ENCODE measurements at places on chromosomes 3 and 15.

GRCh38 chr3:37243820-37244748 lies 69.7 kb upstream of the LRRFIP2 start:
- DNase-seq = peak; percentile 94

- DNase-seq = no peak
Observed at GRCh38 chr15:57570994-57571393, 20.7 kb upstream of the MYZAP start.

DNA sequence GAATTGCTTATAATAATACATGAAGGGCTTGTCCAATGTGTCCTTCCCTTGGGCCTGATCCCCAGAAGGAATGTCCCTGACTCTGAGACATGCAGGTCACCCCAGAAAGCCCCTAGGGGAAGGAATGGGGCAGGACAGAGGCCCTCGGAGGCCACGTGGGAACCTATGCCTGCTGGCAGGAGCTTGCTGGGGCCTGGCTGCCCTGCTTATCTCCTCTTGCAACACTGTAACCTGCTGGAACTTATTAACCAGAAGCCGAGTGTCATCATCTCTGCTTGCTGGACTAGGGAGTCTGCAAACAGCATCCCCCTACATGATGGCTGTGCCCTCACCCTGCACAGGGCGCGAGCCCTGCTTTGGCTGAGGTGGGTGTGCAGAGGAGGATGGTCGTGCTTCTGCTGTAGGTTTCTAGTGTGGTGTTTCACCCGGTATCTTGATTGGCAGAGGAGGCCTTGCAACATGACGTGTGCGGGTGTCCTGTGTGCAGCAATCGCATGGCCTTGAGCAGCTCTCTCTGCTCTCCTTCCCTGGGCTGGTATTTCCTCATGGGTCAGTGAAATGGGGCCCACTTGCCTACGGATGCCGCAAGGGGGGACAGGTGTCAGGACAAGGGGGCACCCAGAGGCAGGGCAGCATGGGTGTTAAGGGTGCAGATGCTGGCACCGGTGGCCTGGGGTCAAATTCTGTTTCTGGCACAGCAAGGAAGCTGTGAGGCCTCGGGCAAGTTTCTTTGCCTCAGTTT lies 5.0 kb downstream of the CHST13 start:
- DNase-seq = no peak

GRCh38 chr3:14535616-14536015 lies 4.5 kb downstream of the GRIP2 start:
- no peak for DNase-seq

DNA sequence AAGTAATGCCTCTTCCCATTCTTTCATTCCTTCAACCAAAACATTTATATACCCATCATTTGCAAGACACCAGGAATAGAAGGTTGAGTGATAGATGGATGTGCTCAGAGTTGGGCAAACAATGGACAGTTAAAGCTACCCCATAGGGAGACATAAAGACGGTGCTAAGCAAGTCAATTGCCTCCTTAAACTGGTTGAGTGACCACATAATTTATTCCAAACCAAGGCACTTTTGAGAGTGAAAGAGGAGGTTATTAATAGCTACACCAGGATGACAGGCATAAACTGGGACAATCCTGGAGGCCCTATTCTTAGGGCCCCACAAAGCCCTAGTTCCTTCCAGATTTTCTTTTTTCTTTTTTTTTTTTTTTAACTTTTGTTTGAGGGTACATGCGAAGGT lies 21.4 kb upstream of the DYNC1LI1 start:
- DNase-seq = no peak

DNA sequence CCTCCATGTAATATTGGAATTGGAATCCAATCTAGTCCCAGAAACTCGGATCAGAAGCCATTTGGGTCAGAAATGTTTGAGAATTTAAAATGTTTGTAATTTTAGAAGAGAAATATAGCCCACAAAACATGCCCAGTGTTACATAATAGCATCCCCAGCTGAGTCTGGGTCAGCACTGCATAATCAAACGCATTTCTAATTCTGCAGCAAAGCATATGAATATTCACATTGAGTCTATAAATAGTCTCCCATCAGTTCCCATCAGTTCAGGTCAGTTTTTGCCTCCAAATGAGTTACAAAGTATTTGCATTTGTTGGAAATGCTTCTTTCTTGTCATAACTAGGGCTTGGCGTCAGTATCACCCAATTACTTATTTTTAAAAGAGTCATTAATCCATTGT lies 383.1 kb downstream of the IL5RA start:
- DNase-seq = no peak

- DNase-seq = no peak
Observed at GRCh38 chr3:54714035-54714434, 213.8 kb downstream of the LRTM1 start.

DNA sequence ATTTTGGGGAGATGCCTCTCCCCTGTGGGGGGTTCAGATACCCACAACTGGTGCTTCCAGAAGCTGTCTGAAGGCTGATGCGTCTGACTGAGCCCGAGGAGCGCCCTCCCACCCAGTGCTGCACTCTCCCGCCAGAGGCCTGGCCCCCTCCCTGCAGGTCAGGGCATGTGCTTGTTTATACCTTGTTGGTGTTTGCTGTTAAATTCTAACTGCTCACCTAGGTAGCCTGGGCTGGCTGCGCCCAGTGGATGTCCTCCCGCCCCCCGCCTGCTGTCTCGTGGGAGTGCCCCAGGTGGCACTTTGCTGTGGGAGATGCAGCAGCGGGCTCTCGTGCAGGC lies 12.9 kb downstream of the KLF13 start:
- no peak for DNase-seq

GRCh38 chr3:149258298-149258697 lies 36.7 kb upstream of the CP start:
- no peak for DNase-seq

- DNase-seq = no peak
Observed at GRCh38 chr3:64235605-64236004, 10.3 kb upstream of the PRICKLE2 start.

- no peak for DNase-seq
Observed at GRCh38 chr15:75808563-75808962, 34.7 kb upstream of the UBE2Q2 start.

- DNase-seq = no peak
Observed at GRCh38 chr15:65376767-65377104, 1.1 kb downstream of the IGDCC3 start.

- no peak for DNase-seq
Observed at GRCh38 chr3:119289404-119289770, 4.8 kb upstream of the ARHGAP31 start.

DNA sequence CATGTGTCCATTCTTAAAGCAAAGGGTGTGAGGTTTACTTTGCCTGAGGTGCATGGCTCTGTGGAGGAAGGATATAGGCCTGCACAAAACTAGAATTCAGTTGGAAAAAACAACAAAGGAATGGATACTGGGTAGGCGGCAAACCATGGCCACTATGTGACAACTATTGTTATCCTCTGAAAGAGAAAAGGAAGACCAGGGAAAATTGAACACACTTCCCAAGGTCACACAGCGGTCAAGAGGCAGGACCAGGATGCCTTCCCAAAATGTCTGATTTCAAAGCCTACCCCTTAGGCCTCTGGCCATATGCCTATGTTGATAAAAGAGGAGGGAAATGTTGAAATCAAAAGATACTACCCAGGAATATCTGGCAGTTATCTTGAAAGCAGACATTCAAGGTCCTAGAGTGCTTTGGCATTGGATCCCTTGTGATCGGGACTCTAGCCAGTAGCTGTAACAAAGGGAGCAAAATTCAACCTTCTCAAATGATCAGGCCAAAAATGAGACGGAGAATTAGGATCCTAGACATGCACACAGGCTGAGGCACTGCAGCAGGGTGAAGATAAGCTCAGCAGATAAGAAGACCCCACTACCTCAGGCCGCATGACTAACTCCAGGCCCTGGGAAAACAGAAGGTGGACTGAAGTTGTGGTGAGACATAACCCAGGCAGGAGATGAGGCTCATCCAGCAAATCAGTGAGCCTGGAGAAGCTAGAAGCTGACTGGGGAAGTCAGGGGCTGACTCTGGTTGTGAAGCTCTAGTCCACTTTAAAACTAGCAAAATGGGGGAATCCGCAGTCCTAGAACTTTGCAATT lies 292.2 kb downstream of the NEK10 start:
- peak; percentile 63 for DNase-seq

GRCh38 chr15:99973351-99973750 lies 240.1 kb upstream of the LYSMD4 start:
- DNase-seq = no peak

- DNase-seq = no peak
Observed at GRCh38 chr15:47689660-47690059, 27.6 kb upstream of the SEMA6D start.
